ENCODE measurements at places on chromosomes 4 and X.

GRCh38 chrX:100289066-100289558 is 121.0 kb downstream of the PCDH19 start:
- no peak for DNase-seq

GRCh38 chrX:44882635-44883034 is 9.6 kb downstream of the KDM6A start:
- DNase-seq, result no peak

DNA sequence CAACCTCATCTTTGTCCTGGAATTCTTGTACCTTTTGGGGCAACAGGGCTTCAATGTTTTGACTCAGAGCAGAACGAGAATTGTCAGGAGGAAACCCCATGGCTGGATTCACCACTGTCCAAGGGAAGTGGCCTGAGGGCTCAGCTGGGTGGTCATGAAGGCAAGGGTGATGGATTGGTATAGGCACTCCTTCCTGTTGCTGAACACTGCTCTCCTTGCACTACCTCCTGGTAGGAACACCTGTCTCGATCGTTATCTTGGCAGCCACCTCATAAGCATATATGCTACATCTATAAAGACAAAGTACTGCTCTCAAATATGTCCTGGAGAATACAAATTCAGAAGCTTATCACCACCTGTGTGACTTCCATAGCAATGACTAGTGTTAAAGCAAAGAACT is 79.8 kb downstream of the CCNG2 start:
- DNase-seq, result no peak

GRCh38 chr4:184790826-184791225 is 34.9 kb downstream of the ACSL1 start:
- DNase-seq, result no peak

DNA sequence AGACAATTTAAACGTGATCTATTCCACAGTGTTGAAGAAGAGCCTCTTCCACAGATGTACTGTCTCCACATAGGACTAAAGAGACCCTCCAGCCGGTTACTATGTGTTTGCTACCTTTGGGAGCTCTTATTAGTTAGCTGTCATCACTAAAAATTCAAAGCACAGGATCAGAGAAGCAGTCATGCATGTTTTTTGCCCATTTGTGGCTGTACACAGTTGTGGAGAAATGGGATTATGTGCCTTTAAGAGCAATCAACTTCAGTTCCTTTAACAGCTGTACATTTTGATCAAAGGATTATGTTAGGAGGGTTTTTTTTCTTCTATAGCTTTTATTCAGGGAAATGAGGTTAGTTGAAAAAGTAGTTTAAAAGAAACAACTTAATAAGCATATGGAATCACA is 149.0 kb upstream of the SPOCK3 start:
- no peak for DNase-seq
